ENCODE measurements at places on chromosomes 12 and 14.

- no peak for DNase-seq
Observed at GRCh38 chr12:49673446-49674317, 33.5 kb downstream of the FMNL3 start.

DNA sequence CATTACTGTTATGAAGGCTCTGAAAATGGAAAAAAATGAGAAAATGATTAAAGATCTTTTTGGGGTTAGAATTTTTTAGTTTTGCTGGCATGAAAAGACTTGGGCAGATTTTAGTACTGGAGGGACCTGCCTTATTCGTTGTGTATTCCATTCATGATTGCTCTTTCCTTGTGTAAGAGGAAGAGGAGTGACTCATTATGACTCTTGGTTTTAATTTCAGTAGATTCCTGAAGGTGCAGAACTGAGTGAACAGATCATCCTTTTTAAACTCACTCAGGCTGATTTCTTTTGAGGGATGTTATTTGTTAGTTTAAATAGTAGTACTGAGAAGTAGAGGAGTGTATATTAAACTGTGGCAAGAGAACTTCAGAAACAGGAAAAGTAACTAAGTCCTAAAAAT, 41.6 kb downstream of the AKAP6 start:
- DNase-seq, result no peak

GRCh38 chr12:113097716-113098440, 37.7 kb downstream of the RASAL1 start:
- DNase-seq, result no peak

- no peak for DNase-seq
Observed at GRCh38 chr12:5546616-5547015, 114.7 kb downstream of the NTF3 start.

DNA sequence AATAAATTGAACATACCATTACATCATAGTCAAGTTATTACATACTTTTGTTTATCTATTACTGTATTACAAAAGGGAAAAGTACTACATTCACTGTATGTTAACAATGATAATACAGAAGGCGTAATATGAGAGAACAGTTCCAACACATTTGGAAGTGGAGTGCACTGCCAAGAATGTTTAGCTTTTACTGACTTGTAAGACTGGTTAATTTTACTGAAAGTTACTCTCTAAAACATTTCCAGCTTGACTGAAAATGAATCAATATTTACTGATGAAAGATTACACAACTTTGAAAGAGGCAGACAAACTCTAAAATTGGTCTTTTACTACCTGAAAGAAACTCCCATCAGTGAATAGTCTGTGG, 728.5 kb downstream of the FSCB start:
- no peak for DNase-seq

DNA sequence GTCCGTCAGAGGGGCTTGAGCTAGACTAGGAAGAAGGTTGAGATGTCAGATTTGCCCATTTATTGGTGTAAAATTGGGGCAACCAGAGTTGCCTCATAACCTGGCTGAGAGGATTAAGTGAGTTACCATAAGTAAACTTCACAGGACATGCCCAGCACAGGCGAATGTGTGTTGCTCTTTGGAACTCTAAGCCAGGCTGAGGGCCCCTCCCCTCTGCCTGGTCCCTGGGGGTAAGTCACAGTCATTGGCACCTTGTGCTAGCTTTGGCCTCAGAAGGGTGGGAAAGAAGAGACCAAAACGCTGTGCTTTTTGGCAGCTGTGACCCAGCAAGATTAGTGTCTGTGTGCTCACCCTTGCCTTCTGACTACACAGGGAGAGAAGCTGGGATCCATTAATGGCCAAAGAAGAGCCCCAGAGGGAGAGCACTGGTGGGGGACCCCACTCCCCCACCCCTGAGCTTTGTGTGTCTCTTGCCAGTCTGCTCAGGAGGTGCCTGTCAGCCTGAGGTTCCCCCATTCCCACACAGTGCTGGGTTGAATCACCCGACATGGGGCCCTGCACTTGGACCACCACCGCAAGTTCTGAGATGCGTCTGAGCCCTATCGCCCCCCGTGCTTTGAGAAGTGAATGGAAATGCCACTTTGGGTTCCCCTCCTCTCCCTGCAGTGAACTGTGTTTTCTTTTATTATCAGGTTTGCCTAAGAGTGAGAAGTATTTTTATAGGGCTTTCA, 74.1 kb downstream of the CACNA1C start:
- DNase-seq, result no peak

- peak; percentile 56 for DNase-seq
Observed at GRCh38 chr12:124992874-124993625, 395 bp upstream of the BRI3BP start.

- no peak for DNase-seq
Observed at GRCh38 chr14:88995437-88996198, 171.2 kb downstream of the TTC8 start.

- no peak for DNase-seq
Observed at GRCh38 chr14:88849716-88850115, 25.3 kb downstream of the TTC8 start.

DNA sequence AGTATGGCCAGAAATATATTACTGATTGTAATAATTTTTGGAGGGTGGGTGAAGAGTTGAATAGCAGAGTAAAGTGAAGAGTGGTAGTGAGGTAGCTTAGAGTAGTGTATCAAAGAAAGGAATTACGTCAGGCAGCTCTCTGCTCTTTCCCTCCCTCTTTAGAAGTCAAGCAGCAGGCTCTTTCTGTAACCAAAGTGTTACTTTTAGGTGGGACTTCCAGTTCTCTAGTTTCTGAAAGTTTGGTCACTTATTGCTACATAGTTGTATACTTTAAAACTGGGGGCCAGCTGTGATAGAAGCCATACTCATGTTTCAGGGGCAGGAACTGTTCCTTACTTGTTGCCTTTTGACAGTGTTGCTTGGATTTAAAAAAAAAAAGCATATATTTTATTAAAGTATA, 30.6 kb downstream of the ATF7IP start:
- no peak for DNase-seq

DNA sequence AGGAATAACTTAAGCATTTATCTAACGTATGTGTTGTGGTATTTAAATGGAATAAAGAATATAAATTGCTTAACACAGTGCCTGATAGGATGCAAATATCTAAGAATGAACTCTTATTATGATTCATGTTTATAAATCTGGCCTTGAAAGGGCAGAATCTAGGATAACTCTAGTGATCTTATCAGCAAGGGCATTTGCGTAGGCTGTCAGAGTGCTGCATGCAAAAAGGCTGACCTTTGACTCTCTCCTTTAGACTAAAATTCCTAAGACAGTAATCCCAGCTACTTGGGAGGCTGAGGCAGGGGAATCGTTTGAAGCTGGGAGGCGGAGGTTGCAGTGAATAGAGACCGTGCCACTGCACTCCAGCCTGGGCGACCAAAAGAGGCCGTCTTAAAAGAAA, 31.3 kb upstream of the ANP32D start:
- DNase-seq, result no peak

GRCh38 chr14:26905229-26905628, 307.4 kb upstream of the NOVA1 start:
- no peak for DNase-seq

- DNase-seq, result no peak
Observed at GRCh38 chr14:73752297-73752992, 38.3 kb upstream of the PNMA1 start.

DNA sequence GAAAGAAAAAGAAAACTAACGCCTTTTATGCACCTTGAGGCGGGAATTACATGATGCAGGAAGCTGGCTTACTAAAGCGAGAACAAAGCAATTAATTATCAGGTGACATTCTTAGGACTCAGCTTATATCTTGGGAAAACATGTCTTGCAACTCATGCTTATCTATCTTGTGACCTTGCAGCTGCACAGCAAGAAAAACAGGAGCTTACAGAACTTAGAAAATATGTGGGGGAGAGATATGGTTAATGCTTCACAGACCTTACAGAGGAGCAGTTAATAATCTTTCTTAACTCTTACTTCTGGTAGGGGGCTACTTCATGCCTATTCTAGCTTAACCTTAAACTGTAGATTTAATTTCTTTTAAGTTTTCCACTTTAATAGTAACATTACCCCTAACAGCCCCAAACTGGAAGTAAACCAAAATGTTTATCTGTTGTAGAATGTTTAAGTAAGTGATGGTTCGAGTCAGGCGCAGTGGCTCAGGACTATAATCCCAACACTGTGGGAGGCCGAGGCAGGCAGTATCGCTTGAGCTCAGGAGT, 13.2 kb upstream of the OR11G2 start:
- DNase-seq, result no peak

DNA sequence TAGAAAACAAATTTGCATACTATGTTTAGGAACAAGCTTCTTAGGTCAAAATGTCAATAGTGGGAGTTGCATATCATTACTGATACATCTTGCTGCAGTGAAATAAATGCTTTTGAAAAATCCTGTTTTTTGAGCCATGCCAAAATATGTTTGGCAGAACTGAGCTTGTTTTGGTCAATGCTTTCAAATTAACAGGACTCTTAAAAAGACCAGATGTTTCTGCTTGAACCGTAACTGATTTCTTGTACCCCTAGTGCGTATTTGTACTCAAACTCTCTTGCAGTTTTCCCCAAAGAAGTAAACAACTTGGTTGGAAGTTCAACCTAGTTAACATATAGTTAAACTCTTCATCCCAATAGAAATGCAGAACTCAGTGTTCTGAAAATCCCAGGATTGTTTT, 3.4 kb downstream of the TRHDE start:
- DNase-seq, result no peak

Measured in activated CD8-positive, alpha-beta memory T cell treated with anti-CD3 and anti-CD28 coated beads for 1 hour (primary cell).